ENCODE measurements at places on chromosomes 12 and 14.
A peak's percentile ranks its signal among the peaks of the same experiment; 100 is the strongest.

GRCh38 chr12:56565510-56566101 is 44.0 kb downstream of the RBMS2 start:
- DNase-seq = no peak

- DNase-seq = no peak
Observed at GRCh38 chr12:240566-240965, 22.1 kb downstream of the SLC6A13 start.

DNA sequence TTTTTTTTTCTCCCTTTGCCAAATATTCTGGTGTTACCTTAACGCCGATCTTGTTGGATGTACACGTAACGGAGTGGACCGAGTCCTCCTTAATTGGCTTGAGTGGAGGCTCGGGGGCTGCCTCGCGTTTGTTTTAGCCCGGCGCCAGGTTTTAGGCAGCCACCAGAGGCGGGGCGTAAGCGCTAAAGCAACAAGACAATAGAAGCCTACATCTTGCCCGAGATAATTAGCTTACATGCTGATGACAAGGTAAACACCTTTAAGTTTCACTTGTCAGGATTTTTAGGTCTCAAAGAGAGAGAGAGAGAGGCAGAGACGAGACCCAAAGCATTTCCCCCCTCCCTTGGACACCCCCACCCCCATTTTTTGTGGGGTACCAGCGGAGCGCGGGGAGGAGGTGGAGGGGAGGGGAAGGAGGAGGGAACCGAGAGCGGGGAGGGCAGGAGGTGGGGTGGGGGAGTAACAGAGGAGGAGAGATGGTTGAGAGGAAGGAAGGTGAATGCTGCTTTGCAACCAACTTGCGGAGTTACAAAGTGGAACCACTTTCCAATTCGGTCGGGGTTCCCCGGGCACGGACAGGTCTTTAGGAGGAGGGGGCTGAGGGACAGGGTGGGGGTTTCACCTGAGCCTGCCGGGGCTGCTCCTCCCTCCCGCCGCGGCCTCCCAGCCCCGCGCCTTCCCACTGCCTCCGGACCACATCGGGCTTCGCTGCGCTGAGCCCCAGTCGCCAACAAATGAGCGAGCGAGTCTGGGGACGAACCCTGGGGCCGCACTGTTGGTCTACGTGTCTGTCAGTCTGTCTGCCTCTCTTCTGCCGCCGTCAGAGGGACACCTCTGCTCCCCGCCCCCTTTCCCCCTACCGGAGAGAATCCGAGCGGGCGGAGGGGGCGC is at the start of gene NKX2-1:
NKX2-1 (minus strand) TSS at position 802 of the 891 bp plus-strand sequence; CDS start at position 699, 103 bp downstream.
- no peak for DNase-seq

DNA sequence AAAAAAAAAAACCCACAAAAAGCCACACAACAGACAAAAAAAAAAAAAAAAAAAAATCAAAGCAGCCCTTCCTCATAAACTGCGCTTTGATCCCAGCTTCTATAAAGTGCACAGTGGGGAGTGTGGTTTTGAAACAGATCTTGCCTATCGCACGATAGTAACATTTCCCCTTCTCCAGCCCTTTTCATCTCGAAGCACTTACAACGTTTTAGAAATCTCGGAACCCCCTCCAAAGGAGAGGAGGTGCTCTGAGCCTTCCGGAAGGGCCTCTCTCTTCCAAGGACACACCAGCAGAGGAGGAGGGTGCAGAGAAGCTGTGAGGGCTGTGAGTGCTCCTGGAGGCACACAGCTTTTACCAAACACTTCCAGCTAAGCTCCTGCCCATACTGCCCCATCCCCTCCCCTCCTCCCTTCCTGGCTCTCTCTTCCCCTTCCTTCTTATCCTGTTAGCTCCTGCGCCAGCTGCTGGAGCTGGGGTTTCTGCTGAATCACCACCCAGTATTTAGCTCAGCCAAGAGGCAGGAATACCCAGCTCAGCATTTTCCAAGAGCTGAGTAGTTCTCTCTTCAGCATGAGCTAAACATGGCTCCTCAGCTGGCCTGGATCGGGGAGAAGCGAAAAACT is 28.4 kb downstream of the SLC7A8 start:
- DNase-seq = no peak

- DNase-seq = no peak
Observed at GRCh38 chr14:54127526-54127925, 170.9 kb upstream of the BMP4 start.

DNA sequence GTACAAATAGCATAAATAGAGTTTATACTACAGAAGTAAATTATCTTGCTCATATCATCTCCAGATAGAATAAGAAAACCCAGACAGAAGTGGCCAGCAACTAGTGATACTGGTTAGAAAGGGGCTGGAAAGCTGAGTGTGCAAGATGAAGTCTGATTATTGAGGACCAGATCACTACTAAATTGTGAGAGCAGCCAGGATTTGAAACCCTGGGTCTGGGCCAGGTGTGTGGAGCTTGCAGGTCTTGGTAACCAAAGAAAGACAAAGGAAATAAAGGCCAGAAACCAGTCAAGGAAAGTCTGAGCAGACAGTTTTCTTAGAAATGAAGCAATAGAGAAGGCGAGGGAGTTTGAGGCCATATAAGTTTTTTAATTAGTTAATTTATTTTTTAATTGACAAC is 611.8 kb downstream of the ETNK1 start:
- no peak for DNase-seq

- no peak for DNase-seq
Observed at GRCh38 chr14:68780358-68781160, 12.3 kb downstream of the ZFP36L1 start.

DNA sequence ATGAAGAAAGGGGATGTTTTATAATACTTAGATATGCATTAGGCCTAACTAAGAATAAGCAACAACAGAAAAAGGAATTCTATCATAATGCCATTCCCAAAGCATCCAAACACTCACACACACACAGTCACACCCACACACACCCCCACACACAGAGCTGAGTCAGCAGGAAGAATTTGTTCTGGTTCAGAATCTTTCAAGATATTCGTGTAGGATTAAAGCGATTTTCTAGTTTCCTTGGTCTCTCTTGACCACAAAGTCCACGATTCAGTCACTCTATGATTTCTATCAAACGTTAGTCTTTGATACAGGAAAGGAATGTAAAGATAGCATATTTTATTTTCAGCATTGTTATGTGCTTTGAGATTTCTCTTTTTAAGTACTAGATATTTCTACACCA is 382.6 kb upstream of the DCN start:
- no peak for DNase-seq

- no peak for DNase-seq
Observed at GRCh38 chr12:102429211-102430154, 50.9 kb downstream of the IGF1 start.

GRCh38 chr14:101559624-101560533 is 1.4 kb upstream of the DIO3 start:
- no peak for DNase-seq

GRCh38 chr14:74314576-74314975 is 11.8 kb upstream of the ABCD4 start:
- DNase-seq = no peak

- DNase-seq = peak; percentile 30
Observed at GRCh38 chr12:4276524-4277204, 3.1 kb downstream of the CCND2 start.

DNA sequence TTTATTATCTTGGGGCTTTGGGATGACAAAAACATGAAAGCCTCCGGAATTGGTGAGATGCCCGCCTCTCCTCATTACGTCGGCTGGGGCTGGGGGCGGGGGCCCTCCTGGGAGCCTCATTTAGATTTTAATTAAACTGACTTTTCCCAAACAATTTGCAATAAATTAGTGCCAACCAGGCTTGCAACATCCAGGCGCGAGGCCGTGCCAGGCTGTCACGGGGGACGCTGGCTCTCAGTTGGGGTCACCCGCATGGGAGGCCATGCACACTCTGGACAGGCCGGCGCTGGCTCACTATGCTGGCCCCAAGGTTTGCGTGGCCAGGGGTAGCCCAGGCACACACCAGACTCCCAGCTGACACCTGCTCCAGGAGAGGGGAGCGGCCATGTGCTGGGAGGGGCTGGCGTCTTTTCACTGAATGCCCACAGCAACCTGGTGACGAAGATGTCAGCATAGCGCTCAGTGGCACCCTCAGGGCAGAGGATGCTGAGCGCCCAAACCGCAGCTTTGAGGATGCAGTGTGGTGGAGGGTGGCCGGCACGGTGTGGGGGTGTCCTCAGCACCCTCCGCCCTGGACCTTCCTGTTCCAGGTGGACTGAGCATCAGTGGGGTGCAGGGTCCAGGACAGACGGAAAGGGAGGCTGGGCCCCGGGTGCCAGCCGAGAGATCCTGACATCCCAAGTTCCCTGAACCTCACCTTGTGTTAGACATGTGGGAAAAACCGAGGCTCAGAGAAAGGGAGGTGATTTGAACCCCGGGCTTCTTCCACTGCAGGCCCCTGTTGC is 190.8 kb upstream of the C14orf180 start:
- no peak for DNase-seq

DNA sequence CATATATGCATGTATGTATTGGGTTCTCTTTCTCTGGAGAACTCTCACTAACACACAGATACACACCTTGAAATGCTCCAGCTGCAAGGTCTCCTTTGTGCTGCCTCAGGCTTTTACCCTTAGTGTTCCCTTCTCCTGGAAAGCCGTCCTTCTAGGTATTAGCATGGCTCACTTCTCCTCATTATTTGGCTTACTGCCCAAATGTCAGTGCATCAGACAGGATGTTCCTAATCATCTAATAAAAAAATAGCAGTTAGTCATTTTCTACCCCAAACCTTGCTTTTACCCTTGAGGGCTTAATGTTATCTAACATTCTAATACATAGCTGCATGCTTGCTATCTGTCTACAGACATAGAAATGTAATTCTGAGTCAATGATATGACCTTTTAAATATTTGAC is 109.0 kb upstream of the SLC16A7 start:
- DNase-seq = no peak

GRCh38 chr14:67852926-67853604 is 33.5 kb downstream of the RAD51B start:
- DNase-seq = no peak

Data from GOT3 (cell line).